ENCODE measurements at places on chromosomes 2 and 18. TPM values are rescaled to one million over a fixed set of nuclear protein-coding genes. Genes with fewer than 3 reads are reported as not detected.

The EMX1 gene
- total RNA-seq, result 0.20 TPM

The DOK6 gene
- not detected for total RNA-seq

The FBXO11 gene
- 37.6 TPM for total RNA-seq

The CPO gene
- not detected for total RNA-seq

Data from A549 treated with CpdA at 1 μM for 4 hours (cell line).